GM12864 (cell line): ENCODE measurements at places on chromosomes 2 and 18.
A peak's percentile ranks its signal among the peaks of the same experiment; 100 is the strongest.

GRCh38 chr2:1972422-1972821 lies 228.1 kb upstream of the PXDN start:
- no peak for DNase-seq

- peak; percentile 74 for DNase-seq
Measured at GRCh38 chr2:197255543-197255942, 55.0 kb downstream of the ANKRD44 start.

GRCh38 chr18:23585007-23585871 lies 1.1 kb downstream of the NPC1 start:
- no peak for DNase-seq

- DNase-seq: no peak
Measured at GRCh38 chr18:55998071-55998522, 410.1 kb upstream of the TCF4 start.

GRCh38 chr2:142308744-142309143 lies 177.9 kb upstream of the LRP1B start:
- no peak for DNase-seq

- no peak for DNase-seq
Measured at GRCh38 chr18:49491534-49491856, 4.5 kb upstream of the C18orf32 start.

DNA sequence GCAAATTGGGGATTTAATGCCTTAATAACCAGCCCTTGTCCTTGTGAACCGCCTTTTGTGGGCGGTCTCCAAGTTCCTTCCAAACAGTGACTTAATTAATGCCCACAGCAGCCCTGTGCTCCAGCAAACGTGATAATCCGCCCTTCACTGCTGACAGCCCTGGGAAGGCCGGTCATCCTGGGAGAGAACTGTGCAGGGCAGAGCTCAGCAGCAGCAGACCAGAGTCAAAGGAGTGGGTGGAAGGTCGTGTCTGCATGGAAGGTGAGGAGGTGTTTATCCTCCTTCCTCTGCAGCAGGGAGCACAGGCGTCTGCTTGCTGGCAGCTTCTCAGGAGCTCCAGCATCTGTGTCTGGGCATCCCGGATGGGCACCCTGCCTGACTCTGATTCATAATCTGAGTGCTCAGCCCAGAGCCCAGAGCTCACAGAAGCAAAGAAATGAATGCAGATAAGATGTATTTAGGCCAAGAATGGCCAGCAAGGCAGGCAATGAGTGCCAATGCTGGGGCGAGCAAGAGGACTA lies 270.0 kb upstream of the PXDN start:
- no peak for DNase-seq

GRCh38 chr2:70894765-70895164 lies 40.9 kb upstream of the ATP6V1B1 start:
- DNase-seq: no peak

DNA sequence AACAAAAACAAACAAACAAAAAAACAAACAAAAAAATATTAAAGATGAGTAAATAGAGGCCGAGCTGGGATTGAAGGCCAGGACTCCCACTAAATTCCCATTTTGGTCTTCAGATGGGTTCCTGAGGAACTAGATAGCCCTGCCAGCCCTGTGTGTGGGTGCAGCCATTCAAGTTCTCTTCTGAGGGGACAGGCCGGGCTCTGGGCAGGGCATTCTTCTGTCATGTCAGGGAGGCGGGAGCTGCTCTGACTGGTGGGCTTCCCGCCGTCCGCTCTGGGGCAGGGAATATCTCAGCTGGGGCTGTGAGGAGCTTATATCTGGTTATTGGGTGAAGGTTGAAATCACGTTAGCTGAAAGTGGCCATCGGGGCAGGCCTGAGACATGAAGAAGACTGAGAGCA lies 127.3 kb upstream of the CXCR4 start:
- DNase-seq: no peak

GRCh38 chr2:54480025-54480424 lies 23.9 kb downstream of the SPTBN1 start:
- DNase-seq: no peak
